BE2C (cell line): ENCODE measurements at places on chromosomes 7 and 10.

- no peak for DNase-seq
These were observed 10.2 kb upstream of the ZFYVE27 start for GRCh38 chr10:97726636-97727178.

GRCh38 chr7:113281223-113281622 lies 162.9 kb upstream of the SMIM30 start:
- no peak for DNase-seq

- peak; percentile 88 for DNase-seq
These were observed 30.4 kb downstream of the DDC start for GRCh38 chr7:50534690-50535290.

GRCh38 chr7:70434376-70434775 lies 697.6 kb upstream of the GALNT17 start:
- no peak for DNase-seq

- no peak for DNase-seq
These were observed 55.4 kb upstream of the RAB11FIP2 start for GRCh38 chr10:118102121-118102520.

DNA sequence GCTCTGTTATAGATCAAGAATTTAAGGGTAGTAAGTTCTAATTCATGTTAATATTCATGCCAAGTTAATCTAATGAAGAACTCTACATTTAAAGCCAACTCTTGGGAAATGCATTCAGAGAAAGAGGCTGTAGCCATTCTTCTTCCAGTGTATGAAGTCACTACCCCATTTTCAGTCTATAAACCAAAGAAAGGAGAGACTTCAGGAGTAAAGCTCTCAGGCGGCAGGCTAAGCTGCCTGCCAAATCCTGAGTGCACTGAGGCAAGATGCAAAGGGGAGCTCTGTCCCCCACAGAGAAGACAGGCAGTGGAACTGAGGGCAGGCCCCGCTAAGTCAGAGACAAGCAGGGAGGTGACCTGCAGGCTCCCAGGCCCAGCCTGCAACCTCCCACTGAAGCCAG lies 41.5 kb downstream of the SLIT1 start:
- DNase-seq, result no peak

DNA sequence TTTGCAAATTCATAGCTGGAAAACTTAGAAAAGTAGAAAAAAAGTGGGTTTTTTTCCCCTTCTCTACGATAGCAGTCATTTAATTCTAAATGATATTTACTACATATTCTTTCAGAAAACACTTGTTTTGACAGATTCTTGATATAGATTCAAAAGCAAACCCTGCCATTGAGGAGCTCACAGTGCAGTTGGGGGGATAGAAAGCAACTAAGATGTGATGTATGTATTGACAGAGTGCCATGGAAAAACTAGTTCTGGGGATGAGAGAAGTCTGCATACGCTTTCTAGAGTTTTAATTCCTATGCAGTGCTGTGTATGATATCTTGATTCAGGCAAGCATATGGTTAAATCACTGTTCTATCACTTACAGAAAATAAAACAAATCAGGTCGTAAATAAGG lies 436.6 kb upstream of the GHITM start:
- no peak for DNase-seq

GRCh38 chr10:62917475-62918238 lies 101.5 kb upstream of the EGR2 start:
- no peak for DNase-seq

DNA sequence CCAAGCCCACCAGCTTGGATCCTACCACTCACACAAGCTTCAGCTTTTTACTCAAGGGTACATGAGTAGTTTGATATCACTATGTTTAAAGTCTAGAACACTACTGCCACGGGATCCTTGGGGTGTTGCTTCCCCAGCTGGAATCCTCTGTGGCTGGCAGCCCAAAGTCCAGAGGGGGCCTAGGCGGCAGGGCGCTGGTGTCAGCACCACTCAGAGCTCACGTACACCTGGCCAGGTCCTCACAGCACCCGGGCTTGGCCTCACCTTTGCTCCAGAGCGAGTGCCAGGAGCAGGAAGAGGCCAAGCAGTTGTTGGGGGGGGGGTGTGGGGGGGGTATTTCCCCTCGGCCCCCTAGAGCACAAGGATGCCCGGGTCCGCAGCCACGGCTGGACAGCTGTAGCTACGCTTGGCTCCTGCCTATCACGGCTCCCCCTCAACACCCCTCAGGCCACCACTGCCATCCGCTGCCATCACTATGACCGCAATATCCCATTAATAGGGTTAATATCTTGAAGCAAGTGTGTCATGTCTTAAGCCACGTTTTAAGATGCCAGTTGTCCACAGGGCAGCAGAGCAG lies 17.0 kb downstream of the ZDHHC6 start:
- DNase-seq, result no peak

GRCh38 chr10:77422491-77423338 lies 214.9 kb downstream of the KCNMA1 start:
- DNase-seq, result peak; percentile 75

GRCh38 chr10:5711642-5712041 lies 27.0 kb downstream of the TASOR2 start:
- no peak for DNase-seq

DNA sequence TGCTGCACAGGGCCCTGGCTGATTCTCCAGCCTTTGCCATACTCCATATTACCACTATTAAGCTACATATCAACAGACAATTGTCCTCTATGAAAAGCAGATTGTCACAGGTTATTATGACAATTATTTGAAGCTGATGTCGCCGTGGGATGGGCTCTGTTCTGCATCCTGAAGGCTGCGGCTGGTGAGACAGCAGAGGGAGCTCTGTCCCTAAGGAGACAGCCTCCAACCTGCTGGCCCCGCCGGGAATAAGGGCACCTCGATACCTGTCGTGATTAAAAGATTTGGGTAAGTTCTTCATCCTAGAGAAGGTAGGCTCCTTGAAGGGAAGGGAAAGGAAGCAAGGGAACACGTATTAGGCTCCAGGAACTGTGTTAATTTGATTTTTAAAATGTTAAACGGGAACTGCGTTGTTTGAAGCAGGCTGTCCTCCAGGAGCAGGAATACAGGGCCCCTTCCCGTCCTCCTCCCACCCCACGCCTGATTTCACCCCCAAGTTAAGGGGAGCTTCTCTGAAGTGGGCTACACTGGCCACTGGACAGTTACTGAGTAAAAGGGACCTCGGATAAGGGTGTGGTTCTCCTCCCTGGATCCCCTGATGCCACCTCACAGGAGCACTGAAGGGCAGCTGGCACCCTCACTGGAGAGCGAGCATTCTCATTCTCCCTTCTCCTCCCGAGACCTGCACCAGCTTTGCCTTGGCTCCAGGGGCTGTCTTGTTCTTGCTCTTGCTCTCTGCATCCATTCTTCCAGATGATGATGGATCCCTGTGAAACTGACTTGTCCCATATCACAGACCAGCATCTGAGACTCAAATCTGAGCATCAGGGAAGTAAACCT lies 11.8 kb upstream of the TIAL1 start:
- peak; percentile 61 for DNase-seq

- DNase-seq, result no peak
These were observed 8.4 kb downstream of the PPP2R2D start for GRCh38 chr10:131909014-131909808.

DNA sequence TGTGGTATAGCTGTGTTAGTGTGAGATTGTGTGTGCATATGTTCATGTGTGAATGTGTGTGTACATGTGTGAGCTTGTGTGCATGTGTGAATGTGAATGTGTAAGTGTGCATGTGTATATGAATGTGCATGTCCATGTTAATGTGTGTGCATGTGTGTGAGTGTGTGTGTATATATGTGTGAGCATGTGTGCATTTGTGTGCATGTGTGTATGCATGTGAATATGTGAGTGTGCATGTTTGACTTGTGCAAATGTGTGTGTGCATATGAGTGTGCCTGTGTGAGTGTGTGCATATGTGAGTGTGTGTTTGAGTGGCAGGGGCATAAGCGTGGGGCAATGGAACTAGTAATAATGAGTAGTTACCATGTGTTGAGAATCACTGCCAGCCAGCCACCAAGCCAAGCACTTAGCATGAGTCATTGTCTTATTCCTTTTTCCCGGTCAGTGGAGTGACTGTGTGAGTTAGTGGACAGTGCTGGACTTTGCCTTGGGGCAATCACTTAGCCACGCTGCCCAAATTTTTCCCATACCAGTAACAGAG lies 46.3 kb upstream of the SHH start:
- no peak for DNase-seq

DNA sequence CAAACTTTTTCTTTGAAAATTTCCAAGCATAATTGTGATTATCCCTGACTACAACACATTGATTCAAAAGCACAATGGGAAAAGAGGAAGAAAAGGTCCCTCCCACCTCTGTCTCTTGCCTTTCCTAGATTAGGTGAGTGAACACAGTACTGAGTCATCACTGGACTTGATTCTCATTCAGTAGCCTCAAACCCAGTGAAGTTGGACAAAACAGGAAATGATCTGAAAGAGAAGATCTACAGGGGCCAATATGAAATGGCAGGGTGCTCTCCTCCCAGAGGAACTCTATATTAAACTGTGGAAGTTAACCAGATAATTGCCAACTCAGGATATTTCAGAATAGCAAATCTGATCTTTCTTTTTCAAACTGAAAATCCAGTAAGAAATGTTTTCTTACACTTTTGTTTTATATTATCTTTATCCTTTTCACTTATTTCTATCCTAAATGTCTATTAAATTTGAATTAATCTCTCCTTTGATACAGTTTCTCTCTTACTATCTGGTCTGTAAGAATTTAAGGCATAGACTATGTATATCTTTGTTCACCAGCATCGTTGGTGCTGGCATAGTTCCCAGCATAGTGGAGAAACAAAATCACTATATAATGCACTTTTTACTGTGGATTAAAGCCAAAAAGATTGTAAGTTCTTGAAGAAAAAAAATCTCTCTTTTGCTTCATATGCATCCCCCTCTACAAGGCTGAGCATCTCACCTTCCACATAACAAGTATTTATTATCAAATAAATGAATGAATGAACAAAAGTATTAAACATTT lies 41.4 kb upstream of the IKZF1 start:
- no peak for DNase-seq

GRCh38 chr7:43201912-43202311 lies 89.5 kb downstream of the HECW1 start:
- DNase-seq, result no peak

DNA sequence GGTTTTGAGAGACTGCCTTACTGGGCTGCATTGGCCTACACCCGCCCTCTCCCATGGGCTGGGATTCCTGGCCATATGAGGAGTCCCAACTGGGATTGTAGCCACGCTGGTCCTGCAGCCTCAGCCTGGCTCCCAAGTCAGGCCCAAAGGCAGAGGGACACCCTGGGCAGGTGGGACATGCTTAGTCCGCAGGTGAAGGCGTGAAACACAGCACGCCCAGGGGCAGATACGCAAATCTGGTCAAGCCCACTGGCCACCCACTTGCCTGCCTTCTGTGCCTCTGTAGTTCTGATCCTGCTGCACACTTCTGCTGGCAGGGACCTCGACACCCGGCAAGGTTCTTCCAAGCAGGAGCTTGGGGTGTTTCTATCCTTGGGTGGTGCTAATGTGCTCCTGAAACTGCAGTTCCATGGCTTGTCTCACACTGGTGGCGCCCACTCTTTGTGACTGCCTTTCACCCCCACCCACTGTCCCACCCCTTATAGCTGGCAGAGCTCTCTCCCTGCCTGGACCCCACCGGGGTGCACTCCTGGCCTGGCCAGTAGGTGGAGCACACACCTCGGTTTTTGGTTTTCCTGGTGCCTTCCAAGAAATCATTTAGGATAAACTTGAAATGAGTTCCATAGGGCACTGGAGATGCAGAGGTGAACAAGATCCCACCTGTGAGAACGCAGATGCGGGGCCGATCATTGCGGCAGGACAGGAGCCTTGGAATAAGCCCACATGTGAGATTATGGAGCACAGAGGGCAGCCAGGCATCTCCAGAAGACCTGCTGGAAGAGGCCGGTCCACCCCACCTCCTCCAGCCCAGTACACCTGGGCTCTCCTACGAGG lies 47.9 kb downstream of the MKI67 start:
- peak; percentile 62 for DNase-seq

GRCh38 chr10:124464028-124464965 lies 2.7 kb downstream of the LHPP start:
- no peak for DNase-seq

DNA sequence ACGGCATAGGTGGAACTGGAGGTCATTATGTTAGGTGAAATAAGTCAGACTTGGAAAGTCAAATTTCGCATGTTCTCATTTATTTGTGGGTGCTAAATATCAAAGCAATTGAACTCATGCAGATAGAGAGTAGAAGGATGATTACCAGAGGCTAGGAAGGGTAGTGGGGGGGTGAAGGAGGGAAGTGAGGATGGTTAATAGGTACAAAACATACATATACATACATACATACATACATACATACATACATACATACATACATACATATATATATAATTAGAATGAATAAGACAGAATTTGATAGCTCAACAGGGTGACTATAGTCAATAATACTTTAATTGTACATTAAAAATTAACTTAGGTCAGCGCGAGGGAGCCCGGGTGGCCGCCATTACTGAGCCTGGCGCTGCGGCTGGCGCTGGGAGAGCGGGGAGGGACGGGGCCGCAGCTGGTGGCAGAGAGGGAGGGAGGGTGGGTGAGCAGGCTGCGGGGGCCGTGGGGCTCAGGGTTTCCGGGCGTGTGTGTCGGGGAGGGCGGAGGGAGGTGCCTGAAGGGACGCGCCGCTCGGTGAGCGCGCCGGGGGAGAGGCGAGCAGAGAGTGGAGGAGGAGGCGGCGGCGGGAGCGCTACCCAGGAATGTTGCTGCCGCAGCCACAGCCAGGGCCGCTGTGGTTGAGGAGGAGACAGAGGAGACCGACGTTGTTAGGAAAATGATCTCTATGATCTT lies 85.8 kb upstream of the EGFR start:
- DNase-seq, result peak; percentile 94

- DNase-seq, result no peak
These were observed 75.4 kb upstream of the SLC13A1 start for GRCh38 chr7:123275036-123275753.

- DNase-seq, result no peak
These were observed 609.7 kb downstream of the INHBA start for GRCh38 chr7:41093141-41093540.

DNA sequence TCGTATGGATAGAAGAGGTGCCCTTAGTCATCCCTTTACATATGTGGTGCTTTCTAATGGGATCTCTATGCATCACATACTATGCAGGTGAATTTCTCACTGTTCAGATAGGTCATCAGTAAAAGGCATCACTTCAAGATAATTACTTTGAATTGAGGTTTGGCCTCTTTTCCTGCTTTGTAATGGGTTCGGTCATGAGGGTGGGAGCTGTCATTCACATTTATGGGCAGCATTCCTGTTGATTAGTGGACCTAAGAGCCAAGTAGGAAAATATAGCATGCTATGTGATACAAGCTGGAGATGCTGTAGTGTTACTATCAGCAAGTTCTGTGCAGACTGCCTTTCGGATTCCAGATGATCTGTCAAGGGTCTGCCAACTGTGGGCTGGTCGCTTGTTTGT lies 156.3 kb downstream of the LCOR start:
- no peak for DNase-seq
